ENCODE measurements at places on chromosomes 16 and 17.

GRCh38 chr17:38559051-38559879 is 46.5 kb downstream of the SRCIN1 start:
- DNase-seq = no peak

GRCh38 chr17:13099089-13099735 is 81.4 kb upstream of the ELAC2 start:
- DNase-seq = no peak

DNA sequence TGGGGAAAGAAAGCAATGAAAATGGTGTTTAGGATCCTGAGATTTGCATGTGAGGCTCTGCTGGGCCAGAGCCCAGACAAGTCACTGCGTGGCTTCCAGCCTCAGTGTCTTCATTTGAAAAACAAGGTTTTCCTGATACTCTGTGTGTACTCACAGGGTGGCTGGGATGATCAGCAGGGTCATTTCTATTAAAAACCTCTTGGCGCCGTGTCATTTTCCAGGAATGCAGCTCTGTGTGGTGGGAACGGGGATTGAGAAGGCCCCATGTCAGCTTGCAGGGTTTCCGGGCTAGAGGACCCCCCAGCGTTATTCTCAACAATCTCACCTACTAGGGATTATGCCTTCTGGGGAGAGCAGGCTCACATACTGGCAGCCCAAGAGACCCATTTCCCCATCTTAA is 73.5 kb downstream of the FOXL1 start:
- DNase-seq = no peak

DNA sequence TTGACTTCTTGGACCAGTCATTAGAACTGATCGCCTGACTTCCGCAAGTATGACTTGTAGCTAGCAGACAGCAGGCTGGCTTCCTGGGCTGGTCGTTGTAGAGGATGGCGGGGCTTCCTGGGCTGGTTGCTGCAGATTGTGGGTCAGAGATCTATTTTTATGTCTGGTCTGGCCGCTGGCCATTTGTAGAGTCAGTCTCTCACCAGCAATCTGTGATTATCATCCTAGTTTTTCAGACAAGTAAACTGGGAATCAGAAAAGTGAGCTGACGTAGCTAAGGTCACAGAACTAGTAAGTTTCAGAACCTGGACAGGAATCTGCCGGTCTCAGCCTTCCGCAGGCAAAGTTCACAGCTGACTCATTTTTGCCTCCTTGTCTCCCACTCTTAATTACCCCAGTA is 19.1 kb downstream of the GPR142 start:
- DNase-seq = no peak

- DNase-seq = no peak
Observed at GRCh38 chr16:71630808-71631207, 4.8 kb downstream of the MARVELD3 start.

GRCh38 chr17:49471769-49472168 is 23.3 kb upstream of the NGFR start:
- DNase-seq = no peak

DNA sequence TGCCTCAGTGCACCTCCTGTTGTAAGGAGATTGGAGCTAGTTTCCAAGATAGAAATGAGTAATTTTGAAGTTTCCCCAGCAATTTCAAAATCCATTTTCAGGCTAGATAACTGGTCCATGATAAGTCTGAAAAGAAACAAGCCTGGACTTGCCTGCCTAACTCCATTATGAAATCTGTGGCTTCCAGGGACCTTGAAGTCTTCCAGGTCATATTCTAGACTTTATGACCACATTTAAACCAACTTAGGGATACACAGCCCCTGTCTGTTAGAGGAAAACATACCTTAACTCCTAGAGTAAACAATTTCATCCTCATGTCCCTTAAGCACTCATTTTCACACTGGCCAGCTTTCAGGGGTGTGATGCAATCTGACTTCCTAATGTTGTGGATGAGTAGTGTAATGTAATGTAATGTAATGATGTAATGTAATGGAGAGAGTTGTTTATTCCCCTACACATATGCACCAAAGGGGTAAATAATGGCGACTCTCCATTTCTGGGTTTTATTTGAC is 96.7 kb upstream of the FAM20A start:
- DNase-seq = no peak

- no peak for DNase-seq
Observed at GRCh38 chr17:50276588-50277356, 2.5 kb downstream of the TMEM92 start.

DNA sequence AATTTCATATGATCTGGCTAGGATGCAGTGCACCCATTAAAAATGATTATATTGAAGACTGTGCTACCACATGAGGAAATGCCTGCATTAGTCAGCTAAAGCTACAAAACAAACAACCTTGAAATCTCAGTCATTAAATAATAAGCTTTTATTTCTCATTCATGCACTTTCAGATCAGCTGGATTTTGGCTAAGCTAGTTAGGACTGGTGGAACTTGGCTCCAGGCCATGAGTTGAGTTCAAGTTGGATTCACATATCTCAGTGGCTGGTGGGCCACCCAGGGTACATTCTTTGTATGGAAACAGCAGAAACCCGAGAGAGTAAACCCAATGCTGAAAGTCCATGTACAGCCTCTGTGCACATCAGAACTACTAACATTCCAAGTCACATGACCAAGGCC is 6.4 kb upstream of the SLFN12L start:
- no peak for DNase-seq

DNA sequence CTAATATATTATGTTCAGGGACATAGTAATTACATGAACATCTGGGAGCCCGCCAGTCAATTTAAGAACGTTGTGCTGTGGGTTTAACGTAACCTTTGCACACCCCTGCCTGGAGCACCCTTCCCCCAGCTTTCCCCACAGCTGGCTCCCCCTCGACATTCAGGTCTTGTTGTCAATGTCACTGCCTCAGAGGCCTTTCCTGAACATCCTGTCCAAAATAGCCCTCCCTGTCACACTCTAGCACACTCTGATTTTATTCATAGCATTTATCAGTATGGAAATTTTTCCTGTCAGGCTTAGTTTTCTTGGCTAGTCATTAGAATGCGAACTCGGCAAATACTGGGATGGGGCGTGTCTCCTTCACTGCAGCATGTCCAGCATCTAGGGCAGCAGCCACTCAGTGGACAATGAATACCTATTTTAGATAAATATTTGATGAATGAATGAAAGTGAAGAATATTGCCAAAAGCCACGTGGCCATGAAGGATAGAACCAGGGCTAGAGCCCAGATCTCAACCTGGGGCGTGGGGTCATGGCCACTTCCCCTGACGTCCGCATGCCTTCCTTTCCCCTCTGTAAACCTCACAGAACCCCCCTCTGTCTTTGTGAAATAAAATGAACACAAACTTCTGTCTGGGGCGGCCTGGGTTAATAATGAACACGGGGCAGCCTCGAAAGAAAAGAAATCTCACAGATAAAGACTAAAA is 10.5 kb downstream of the PIK3R6 start:
- DNase-seq = no peak

- DNase-seq = peak; percentile 77
Observed at GRCh38 chr17:17042851-17043460, 699 bp downstream of the MPRIP start.

GRCh38 chr16:24552705-24553246 is 13.4 kb downstream of the RBBP6 start:
- DNase-seq = no peak

DNA sequence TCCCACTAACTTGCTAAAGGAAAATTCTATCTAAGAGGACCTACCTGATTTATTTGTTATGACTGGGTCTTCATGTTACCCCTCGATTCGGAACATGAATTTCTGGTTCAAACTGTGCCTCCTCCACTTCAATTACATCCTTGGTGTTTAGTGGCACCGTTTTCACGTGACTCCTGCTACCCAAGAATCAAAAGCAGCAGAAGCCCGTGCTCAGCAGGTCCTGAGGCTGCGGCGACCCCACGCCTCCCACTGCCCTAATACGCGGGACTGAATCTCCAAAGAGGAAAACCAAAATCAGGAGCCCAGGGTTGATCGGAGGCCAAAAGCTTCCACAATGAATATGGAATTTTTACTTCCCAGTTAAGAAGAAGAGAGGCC is 94.0 kb upstream of the METRNL start:
- DNase-seq = no peak

- peak; percentile 81 for DNase-seq
Observed at GRCh38 chr16:4116325-4117249, at the start of gene ADCY9. Gene ADCY9 (minus strand): TSS chr16:4116442. CDS start chr16:4115442, 1,000 bp downstream.

GRCh38 chr17:21379080-21379711 is 3.0 kb downstream of the KCNJ12 start:
- DNase-seq = no peak

GRCh38 chr16:75761108-75761507 is 34.8 kb upstream of the CPHXL start:
- DNase-seq = no peak

DNA sequence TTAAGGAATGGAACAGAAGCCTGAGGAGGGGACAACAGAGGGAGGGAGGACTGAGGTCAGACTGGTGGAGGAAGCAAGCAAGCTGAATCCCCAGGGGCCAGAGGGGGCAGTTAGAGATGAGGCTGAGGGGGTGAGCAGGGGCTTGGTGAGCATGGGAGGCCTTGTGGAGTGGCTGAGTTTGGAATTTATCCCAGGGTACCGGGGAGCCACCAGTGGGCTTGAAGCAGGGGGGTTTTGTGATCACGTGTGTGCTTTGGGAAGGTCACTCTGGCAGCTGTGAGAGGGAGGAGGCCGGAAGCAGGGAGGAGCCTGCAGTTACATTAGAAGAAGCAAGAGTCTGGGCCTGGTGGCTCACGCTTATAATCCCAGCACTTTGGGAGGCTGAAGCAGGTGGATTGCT is 9.8 kb upstream of the CTCF start:
- DNase-seq = no peak

DNA sequence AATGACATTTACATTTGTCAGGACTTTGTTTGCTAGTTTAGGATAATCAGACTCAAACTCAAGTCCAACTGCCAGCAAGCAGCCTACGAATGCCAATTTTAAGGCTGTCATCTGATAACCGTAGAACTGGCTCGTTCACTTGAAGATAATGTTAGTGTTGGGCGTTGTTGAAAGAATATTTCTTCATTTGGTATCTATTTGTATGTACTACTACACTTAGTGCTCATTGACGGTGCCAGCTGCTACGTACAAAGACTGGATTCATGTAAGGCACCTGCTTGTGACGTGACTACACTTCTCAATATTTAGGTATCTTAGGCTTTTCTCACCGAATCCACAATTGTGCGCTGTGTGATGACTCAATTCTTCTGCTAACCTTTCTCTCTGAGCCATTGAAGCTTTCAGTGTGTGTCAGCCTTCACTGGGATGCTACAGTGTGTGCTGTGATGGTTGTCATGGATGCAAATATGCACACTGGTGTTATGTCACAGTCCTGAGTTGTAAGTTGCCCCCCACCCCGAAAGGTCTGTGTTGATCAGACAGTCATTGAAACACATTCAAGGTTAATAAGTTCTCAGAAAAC is 5.7 kb downstream of the ATP2C2 start:
- DNase-seq = no peak

DNA sequence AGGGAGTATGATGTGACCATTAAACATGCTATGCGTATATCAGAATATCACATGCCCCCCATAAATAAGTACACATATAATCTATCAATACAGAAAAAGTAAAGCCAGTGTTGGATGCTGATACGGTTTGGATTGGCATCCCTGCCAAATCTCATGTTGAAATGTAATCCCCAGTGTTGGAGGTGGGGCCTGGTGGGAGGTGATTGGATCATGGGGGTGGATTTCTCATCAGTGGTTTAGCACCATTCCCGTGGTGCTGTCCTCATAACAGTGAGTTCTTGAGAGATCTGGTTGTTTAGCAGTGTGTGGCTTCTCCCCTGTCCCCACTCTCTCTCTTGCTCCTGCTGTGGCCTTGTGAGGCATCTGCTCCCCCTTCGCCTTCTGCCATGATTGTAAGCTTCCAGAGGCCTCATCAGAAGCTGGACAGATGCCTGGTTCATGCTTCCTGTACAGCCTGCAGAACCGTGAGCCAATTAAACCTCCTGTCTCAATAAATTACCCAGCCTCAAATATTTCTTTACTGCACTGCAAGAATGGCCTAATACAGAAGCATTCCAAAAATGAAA is 88.9 kb downstream of the AATF start:
- no peak for DNase-seq

GRCh38 chr17:28900986-28901726 is 1.7 kb downstream of the DHRS13 start:
- no peak for DNase-seq

DNA sequence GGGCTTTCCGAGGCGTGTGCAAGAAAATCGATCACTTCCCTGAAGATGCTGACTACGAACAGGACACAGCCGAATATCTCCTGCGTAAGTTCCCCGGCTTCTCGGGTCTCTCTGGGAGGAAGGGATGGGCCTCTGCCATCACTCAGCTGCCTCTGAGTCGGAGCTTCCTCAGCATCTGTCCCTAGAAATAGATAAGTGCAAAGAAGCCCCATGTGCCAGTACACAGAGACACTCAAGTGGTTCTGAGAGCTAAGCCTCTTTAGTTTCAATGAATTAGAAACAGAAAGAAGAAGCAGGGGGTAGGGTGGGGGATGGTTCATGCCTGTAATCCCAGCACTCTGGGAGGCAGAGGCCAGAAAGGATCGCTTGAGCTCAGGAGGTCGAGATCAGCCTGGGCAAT is 90.6 kb downstream of the CACNG3 start:
- DNase-seq = no peak

DNA sequence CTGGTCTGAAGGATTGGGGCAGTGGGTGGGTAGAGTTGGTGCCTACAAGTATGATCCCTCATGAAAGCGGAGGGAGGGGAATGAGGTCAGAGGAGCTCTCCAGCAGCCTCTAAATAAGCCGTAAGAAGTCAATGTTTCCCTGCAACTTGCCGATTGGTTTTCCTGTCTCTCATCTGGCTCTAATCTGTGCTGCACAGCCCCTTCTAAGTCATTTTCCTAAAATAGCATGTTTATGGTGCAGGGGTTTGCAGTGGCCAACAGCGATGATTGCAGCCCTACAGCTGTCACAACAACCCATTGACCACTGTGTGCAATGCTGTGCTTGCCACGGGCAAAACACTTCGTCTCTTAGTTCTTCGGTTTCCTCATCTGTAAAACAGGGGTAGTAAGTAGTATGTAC is 189.2 kb downstream of the PRKCB start:
- no peak for DNase-seq

DNA sequence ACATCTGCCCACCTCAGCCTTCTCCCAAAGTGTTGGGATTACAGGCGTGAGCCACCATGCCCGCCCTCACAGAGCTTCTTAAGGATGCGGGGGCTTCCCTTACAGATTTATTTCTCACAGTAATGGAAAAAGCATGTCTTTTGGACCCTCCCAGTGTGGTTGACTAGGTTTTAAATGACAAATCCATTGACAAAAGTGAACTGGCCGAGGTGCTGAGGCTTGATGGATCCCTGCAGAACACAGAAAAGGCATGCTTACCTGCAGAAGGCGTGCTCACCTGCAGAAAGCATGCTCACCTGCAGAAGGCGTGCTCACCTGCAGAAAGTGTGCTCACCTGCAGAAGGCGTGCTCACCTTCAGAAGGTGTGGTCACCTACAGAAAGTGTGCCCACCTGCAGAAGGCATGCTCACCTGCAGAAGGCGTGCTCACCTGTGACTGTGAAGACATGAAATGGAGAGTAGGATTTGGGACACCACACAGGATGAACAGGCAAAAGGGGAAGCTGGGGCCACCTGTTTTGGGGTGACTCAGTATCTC is 15.1 kb upstream of the BBS2 start:
- no peak for DNase-seq

DNA sequence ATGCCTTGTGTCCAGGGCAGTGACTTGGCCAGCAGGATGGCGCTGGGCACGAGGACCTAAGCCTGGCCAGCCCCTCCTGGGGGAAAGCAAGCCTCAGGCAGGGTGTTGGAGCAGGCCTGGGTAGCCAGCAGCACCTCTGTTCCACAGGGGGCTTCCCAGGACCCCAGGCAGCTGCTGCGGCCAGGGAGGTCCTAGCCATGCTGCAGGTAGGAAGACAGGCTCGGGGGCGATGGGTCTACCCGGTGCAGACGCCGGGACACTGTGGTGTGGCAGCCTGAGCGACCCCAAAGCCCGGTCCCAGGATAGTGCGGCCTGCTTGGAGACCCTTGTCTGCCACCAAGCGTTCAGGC is 22.4 kb upstream of the AATK start:
- no peak for DNase-seq

Data from coronary artery (tissue), 2 donors.